ENCODE measurements at places on chromosomes 4 and X.

DNA sequence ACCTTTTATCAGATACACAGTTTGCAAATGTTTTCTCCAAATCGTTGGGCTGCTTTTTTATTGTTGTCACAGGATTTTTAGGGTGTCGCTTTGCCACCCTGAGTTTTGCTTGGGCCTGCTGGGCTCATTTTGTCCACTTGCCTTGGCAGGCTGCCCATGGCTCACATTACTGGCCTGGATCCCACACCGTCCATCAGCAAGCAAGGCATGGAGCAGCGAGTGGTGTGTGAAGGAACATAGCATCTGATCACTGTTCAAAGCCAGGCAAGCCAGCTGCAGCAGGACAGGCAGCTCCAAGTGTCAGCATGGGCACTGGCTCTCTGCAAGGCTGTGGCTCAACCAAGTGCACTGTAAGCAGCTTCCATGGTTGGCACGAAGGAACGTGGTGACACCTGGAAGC is 261.4 kb upstream of the TECRL start:
- no peak for DNase-seq

DNA sequence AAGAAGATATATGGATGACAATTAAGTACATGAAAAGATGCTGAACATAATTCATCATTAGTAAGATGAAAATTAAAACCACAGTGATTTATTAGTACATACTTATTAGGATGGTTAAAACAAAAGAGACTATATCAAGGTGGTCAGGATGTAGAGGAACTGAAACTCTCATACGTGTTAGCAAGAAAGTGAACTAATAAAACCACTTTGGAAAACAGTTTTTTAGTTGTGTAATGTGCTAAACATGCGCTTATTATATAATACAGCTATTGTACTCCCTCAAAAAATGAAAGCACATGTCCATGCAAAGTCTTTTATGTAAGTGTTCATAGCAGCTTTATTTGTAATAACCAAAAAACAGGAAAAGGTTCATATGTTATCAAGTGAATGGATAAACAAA is 89.9 kb upstream of the KCTD8 start:
- no peak for DNase-seq

DNA sequence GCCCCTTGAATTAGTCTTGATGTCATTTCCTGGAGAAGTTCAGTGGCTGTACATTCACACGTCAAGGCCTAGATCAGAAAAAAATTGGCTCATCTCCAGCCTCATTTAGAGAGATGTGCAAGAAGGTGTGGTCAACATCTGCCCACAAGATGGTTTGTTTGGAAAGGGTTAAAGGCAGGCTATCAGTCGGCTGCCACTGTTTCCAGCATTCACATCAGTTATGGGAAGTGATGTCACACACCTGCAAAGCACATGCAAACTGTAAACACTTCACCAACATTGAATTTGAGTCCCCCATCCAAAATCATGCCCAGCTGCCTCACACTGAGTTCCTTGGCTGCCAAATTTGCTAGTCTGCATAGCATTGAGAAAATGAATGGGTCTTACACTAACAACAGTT is 498.3 kb upstream of the INTU start:
- DNase-seq, result no peak

DNA sequence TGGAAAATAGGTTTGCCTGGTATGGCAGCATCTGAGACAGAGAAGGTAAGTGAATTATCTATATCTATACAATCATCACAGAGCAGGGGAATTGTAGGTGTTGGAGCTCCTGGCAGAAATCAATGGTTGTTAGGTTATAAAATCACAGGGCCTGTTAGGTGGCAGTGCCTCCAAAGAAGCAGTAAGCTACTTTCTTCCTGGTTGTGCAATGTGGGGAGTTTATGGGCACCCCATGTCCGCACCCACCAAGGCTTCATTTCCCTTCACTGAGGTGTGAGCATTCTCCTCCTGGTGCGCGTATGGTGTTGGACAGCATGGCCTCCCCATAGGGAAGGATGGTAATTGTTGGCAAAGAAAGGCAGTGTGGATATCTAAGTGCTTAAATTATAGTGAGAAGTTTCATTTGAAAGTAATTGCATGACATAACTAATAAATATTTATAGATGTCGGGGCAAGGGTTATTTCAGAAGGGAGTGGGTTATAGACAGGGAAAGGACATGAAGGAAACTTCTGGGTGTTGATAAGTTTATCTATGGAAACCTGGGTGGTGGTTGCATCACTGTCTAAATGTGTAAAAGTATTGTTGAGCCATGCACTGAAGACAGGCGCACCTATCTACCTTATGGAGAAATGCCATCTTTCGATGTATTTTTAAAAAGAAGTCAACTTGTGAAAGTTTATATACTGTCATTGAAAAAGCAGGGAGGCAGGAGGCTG is 153.7 kb downstream of the FRAS1 start:
- no peak for DNase-seq

- DNase-seq, result no peak
Measured at GRCh38 chr4:36269101-36269500, 12.3 kb upstream of the DTHD1 start.

GRCh38 chr4:185192059-185192458 is 11.7 kb downstream of the CFAP97 start:
- no peak for DNase-seq

DNA sequence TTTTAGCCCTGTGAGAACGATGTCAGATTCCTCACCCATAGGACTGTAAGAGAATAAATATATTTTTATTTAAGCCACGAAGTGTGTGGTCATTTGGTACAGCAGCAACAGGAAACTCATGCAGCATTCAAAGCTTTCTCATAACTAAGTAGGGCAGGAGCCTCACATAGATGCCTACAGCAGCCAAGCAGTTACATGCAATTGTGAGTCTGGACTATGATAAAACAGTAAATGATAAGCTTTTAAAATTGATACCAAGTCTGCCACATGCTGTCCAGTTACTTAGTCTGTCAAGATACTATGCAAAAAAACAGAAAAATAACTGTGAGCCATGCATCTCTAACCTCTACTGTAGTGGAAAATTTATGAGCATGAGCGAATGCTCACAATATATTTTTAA is 359.6 kb downstream of the HS3ST1 start:
- no peak for DNase-seq

- DNase-seq, result no peak
Measured at GRCh38 chr4:149187726-149188125, 627.9 kb downstream of the IQCM start.

- no peak for DNase-seq
Measured at GRCh38 chrX:143437439-143437838, 79.8 kb downstream of the SPANXN3 start.

- no peak for DNase-seq
Measured at GRCh38 chr4:101035487-101035886, 311.8 kb downstream of the PPP3CA start.

DNA sequence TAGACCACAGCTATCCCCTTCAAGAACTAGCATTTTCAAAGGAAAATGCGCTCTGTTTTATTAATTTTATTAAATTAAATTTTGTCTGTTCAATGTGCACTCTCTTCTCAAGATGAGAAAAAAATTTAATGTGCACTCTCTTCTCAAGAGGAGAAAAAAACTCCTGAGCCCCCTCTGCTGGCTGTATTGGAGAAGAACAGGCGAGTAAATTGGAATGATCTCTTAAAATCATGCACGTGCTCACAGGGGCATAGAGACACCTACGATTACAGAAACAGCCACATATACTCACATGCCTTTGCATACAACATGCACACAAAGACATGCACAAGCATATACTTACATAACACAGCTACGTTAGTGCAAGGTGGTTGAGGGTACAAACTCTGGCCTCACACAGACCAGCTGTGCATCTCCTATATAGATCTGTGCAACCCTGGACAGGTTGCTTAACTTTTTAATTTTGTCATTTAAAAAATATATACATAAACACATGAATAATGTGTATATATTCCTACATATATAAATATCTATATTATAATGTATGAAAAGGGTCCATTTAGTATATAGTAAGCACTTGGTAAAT is 176.2 kb upstream of the CXorf66 start:
- peak; percentile 9 for DNase-seq

GRCh38 chr4:176921256-176921655 is 128.5 kb upstream of the VEGFC start:
- DNase-seq, result no peak

DNA sequence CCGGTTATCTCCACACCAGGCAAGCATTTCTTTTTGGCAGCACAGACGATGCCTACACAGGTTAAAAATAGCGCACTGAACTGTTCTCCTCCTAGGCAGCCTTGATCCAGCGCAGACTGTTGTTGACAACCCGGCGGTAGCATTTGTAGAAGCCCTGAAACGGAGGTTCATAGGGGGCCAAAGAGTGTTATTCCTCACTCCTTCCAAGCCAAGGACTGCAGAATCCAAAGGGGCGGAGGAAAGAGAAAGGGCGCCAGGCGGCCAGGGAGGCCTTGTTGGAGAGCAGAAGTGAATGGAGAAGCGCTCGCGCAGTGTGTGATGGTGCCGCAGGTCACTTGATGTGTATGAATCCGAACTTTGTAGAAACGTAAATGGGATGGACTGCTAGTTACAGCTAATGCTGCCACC is 82.7 kb downstream of the TENM3 start:
- DNase-seq, result no peak

- no peak for DNase-seq
Measured at GRCh38 chrX:54817220-54817820, 9.8 kb downstream of the MAGED2 start.

GRCh38 chrX:141468940-141469339 is 115.6 kb downstream of the SPANXA1 start:
- no peak for DNase-seq

- DNase-seq, result no peak
Measured at GRCh38 chr4:171793723-171794122, 19.5 kb upstream of the GALNTL6 start.

GRCh38 chr4:106034220-106034619 is 138.9 kb downstream of the NPNT start:
- DNase-seq, result no peak

- no peak for DNase-seq
Measured at GRCh38 chrX:20061855-20062254, 54.9 kb downstream of the MAP7D2 start.

DNA sequence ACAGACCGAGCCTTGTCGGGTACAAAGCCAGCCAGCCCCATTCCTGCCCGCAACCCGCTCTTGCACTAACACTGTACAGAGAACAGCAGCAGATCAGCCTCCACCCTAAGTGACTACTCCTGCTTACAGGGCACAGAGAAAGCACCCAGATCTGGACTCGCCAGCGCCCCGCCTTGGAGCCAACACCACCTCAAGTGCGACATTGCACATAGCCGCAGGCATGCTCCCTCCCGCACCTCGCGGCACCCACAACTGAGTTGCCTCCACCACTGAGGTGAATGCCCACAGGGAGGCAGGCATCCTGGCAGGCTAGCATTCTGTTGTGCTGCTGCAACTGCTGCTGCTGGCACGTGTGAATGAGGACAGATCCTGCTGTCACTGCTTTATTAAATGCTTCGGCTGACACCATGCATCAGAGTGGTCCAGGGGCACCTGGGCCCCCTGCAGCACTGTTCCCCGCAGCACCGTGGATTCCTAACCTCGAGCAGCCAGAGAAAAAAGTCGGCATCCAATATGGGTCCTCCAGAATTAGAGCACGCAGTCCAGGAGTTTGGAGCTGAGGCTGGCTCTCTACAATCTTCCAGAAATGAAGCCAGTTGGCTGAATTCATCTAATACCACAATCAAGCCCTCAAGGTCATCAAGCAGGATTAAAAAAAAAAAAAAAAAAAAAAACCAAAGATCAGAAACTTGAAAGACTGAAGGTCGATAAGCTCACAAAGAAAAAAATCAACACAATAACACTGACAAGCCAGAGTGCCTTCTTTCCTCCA is 352.9 kb downstream of the GASK1B start:
- DNase-seq, result no peak

DNA sequence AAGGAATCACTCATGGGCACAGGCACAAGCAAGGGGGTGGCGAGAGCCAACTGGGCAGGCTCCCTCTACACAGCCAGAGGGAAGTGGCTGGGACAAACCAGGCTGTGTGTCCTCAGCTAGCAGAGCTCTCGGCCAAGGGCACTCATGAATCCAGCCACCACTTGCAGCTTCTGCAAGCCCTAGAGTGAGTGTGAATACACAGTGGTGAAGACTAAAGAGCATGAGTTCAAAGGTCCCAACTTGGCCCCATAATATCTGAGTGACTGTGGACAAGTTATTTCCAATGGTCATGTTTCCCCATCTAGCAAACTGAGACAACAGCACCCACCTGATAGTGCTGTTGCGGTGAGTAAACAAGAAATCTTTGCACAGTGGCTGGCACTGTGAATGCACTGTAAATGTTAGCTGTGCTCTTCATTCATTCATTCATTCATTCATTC is 51.7 kb downstream of the ADGRG2 start:
- DNase-seq, result no peak
